ENCODE measurements at places on chromosomes 7 and 10.

DNA sequence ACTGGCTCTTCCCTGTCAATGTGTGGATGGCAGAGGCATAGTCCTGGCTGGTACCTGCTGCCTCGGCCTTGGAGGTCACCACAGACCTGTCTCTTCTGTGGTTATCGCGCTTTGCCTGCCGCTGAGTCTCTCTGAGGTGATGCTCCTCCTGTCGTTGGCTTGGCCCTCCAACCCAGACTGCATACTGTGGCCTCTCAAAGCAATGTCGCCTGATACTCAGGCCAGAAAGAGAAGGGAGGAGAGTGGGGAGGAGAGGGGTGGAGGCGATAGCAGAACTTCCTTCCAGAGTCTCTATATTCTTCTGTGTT lies 133.2 kb upstream of the KCNMA1 start:
- no peaks in the 10 kb centered on the region for H3K4me1 ChIP-seq
- no peaks in the 10 kb centered on the region for H3K27me3 ChIP-seq
- DNase-seq: no peak
- H3K4me3 ChIP-seq: no peak overlapping the region
- H3K27ac ChIP-seq: no peak overlapping the region

- no peak overlapping the region for H3K4me3 ChIP-seq
- no peaks in the 10 kb centered on the region for H3K36me3 ChIP-seq
- H3K4me1 ChIP-seq: peaks cover 12% of the 10 kb centered on the region
- H3K27ac ChIP-seq: no peak overlapping the region
- no peaks in the 10 kb centered on the region for H3K27me3 ChIP-seq
These were observed 286.2 kb downstream of the PLXNA4 start for GRCh38 chr7:132290021-132290420.

DNA sequence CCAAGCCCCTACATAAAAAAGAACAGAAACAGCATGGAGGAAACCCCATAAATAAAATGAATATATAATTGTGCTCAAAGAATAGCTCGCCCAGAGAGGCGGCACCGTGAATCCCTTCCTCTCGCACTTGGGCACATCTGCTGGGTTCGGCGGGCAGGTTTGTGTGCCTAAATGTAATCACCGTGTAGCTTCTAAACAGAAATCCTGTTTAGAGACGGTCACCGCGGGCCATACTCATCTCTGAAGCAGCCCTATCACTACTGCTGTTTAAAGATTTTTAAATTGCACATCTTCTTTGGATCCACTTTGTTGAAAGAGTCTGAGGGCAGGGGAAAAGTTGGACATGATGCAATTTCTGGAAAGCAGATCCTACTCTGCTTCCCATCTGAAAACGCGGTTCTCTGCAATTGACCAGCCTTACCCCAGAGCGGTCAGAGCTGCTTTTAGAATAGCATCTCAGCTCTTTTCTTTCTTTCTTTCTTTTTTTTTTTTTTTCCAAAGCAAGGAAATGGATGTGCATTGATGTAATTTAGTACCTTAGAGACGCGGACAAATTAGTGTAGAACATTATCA lies 6.4 kb downstream of the DRGX start:
- H3K27ac ChIP-seq: no peak overlapping the region
- H3K27me3 ChIP-seq: peaks cover 44% of the 10 kb centered on the region
- H3K4me3 ChIP-seq: no peak overlapping the region
- DNase-seq: no peak

DNA sequence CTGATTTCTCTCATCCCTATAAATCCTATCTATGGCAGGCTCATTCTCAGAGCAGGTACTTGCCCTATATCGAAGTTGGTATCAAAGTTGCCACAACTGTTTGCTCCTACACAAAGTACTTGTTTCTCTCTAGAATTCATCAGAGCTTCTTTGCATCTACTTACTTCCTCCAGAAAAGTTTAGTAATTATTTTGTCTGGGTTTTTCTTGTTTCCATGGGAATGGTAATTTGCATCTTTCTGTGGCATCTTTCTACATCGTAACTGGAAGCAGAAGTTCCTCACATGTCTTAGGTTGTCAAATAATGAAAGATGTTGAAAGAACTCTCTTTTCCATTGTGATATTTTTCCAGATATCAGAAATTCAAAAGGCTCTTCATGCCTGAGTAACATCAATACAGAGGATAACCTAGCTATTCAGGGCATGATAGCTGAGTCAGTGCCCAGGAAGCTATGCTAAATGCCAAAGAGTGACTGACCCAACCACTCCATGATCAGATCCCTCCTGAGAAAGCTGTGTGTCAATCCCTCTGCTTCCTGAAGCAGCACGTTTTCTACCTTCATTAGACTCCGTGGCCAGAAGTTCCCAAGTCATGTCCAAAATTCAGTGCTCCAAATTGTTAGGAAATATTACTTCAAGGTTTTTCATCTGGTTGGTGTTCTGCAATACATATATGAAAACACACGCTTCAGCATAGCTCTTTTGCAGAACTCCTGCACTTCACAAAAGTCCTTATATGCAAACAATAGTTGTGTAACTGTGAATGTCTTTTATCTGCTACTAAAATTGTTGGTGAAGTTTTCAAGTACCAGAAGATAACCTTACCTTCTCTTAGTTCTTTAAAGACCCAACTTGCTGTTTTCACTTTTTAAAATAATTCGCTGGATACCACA lies 216.5 kb downstream of the VTI1A start:
- H3K27ac ChIP-seq: no peak overlapping the region
- no peaks in the 10 kb centered on the region for H3K27me3 ChIP-seq

DNA sequence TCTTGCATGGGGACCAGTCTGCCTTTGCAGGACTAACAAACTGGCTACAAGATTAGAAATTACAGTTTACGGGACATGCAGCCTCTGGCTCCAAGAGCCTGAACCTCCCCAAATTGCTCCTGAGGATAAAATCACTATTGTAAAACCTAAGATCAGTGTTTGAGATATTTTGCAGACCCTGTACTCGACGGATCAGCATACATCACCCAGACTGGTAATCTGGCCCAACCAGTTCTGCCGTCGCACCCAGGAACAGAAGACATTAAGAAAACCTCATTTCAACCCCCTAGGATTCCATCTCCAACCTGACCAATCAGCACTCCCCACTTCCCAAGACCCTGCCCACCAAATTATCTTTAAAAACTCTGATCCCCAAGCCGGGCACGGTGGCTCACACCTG lies 27.1 kb upstream of the DNMBP start:
- H3K4me3 ChIP-seq: no peak overlapping the region
- H3K27me3 ChIP-seq: no peaks in the 10 kb centered on the region
- no peak overlapping the region for H3K27ac ChIP-seq
- H3K36me3 ChIP-seq: no peaks in the 10 kb centered on the region
- DNase-seq: no peak
- H3K4me1 ChIP-seq: no peaks in the 10 kb centered on the region

GRCh38 chr7:74030861-74031260 lies 2.9 kb downstream of the ELN start:
- peaks cover 3% of the 10 kb centered on the region for H3K27me3 ChIP-seq
- peaks cover 5% of the 10 kb centered on the region for H3K4me1 ChIP-seq
- DNase-seq: no peak

DNA sequence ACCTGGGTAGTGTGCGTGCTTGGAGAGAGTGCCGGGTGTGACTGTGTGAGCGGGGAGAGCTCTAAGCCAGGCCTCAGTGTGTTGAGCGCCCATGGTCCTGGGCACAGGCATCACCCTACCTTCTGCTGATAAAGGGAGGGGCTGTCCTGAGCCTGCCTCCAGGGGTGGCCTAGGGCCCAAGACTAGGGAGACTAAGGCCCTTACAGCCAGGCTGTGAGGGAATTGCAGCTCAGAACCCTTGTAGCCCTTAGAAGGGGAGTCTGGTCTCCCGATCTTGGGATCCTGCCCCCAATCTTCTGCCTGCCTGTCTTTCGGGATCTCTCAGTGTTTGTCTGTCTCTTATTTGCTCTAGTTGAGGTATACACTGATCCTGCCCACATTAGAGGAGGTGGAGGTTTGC lies 41.2 kb downstream of the PAX2 start:
- H3K36me3 ChIP-seq: no peaks in the 10 kb centered on the region
- no peak overlapping the region for H3K4me3 ChIP-seq
- H3K4me1 ChIP-seq: no peaks in the 10 kb centered on the region
- H3K27me3 ChIP-seq: peaks cover 41% of the 10 kb centered on the region

DNA sequence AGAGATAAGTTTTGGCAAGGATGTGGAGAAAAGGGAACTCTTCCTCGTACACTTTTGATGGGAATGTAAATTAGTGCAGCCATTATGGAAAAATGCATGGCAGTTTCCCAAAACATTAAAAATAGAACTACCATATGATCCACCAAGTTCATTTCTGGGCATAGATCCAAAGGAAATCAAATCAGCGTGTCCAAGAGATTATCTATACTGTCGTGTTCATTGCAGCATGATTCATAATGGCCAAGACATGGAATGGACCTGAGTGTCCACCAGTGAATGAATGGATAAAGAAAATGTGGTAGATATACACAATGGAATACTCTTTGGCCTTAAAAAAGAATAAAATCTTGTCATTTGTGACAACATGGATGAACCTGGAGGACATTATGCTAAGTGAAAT lies 70.3 kb upstream of the RSU1 start:
- H3K4me3 ChIP-seq: no peak overlapping the region
- peak; percentile 79 for DNase-seq
- H3K27me3 ChIP-seq: no peaks in the 10 kb centered on the region
- peaks cover 9% of the 10 kb centered on the region for H3K4me1 ChIP-seq
- no peaks in the 10 kb centered on the region for H3K36me3 ChIP-seq

- H3K4me3 ChIP-seq: no peak overlapping the region
- H3K36me3 ChIP-seq: peaks cover 7% of the 10 kb centered on the region
- H3K27ac ChIP-seq: no peak overlapping the region
These were observed 7.9 kb downstream of the BRI3 start for GRCh38 chr7:98289333-98289875.

- H3K27me3 ChIP-seq: no peaks in the 10 kb centered on the region
- H3K27ac ChIP-seq: no peak overlapping the region
- DNase-seq: no peak
- no peaks in the 10 kb centered on the region for H3K4me1 ChIP-seq
These were observed 18.2 kb downstream of the PAXIP1 start for GRCh38 chr7:154984601-154985188.

GRCh38 chr7:47226696-47227095 lies 355.2 kb downstream of the TNS3 start:
- H3K36me3 ChIP-seq: no peaks in the 10 kb centered on the region
- H3K27me3 ChIP-seq: no peaks in the 10 kb centered on the region
- DNase-seq: no peak

- peak; percentile 93 for DNase-seq
- peak overlapping the region; percentile 82 for H3K27ac ChIP-seq
- H3K4me3 ChIP-seq: peak overlapping the region; percentile 30
- no peaks in the 10 kb centered on the region for H3K36me3 ChIP-seq
- H3K4me1 ChIP-seq: peaks cover 15% of the 10 kb centered on the region
- no peaks in the 10 kb centered on the region for H3K27me3 ChIP-seq
These were observed 147.7 kb upstream of the AKR1E2 start for GRCh38 chr10:4678023-4678950.

- H3K36me3 ChIP-seq: no peaks in the 10 kb centered on the region
- peak; percentile 67 for DNase-seq
- H3K4me3 ChIP-seq: no peak overlapping the region
- H3K4me1 ChIP-seq: peaks cover 16% of the 10 kb centered on the region
- peaks cover 2% of the 10 kb centered on the region for H3K27me3 ChIP-seq
- H3K27ac ChIP-seq: no peak overlapping the region
These were observed 3.2 kb upstream of the NCOA4 start for GRCh38 chr10:46033602-46034011.

DNA sequence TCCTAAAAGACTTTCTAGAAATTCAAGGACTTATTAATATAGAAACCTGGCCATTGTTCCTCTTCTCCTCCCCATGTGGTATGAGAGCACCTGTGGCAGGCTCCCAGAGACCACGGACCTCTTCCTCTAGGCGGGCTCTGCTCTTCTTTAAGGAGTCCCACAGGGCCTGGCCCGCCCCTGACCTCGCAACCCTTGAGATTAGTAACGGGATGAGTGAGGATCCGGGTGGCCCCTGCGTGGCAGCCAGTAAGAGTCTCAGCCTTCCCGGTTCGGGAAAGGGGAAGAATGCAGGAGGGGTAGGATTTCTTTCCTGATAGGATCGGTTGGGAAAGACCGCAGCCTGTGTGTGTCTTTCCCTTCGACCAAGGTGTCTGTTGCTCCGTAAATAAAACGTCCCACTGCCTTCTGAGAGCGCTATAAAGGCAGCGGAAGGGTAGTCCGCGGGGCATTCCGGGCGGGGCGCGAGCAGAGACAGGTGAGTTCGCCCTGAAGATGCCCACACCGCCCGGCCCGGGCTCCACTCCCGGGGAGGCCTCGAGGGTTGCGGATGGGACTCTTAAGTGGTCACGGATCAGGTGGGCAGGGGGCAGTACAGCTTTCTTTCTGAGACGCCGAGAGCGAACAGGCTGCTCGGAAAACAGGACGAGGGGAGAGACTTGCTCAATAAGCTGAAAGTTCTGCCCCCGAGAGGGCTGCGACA lies at the start of gene SLC26A4:
Gene SLC26A4 (plus strand): TSS at position 448 of the 700 bp plus-strand sequence. CDS start 814 bp downstream, outside the sequence.
- H3K4me1 ChIP-seq: peaks cover 18% of the 10 kb centered on the region
- peaks cover 23% of the 10 kb centered on the region for H3K27me3 ChIP-seq

GRCh38 chr7:886626-887487 lies 10.5 kb downstream of the GET4 start:
- no peak overlapping the region for H3K4me3 ChIP-seq
- no peaks in the 10 kb centered on the region for H3K4me1 ChIP-seq
- no peaks in the 10 kb centered on the region for H3K27me3 ChIP-seq
- no peak overlapping the region for H3K27ac ChIP-seq

GRCh38 chr10:11602919-11603523 lies 8.4 kb downstream of the USP6NL start:
- no peaks in the 10 kb centered on the region for H3K36me3 ChIP-seq
- no peak overlapping the region for H3K27ac ChIP-seq
- H3K4me3 ChIP-seq: no peak overlapping the region
- peak; percentile 46 for DNase-seq

GRCh38 chr10:97748116-97748515 lies 11.2 kb downstream of the ZFYVE27 start:
- H3K27me3 ChIP-seq: no peaks in the 10 kb centered on the region
- no peak for DNase-seq
- H3K36me3 ChIP-seq: peaks cover 33% of the 10 kb centered on the region
- no peak overlapping the region for H3K4me3 ChIP-seq
- no peaks in the 10 kb centered on the region for H3K4me1 ChIP-seq

DNA sequence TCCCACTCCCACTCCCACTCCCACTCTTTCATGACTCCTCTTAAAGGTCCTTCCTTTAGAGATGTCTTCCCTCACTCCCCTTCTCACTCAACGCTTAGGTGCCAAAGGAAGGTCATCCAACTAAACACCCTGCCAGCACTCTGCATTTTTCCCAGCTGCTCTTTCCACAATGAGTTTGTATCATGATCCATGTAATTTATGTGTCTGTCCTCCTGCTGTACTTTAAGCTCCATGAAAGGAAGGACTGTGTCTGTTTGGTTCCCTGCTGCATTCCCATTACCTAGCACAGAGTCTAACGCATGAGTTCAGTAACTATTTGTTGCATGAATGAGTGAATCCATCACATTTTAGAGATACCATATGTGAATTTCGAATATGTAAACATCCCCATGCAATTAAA lies 252.7 kb downstream of the KIF20B start:
- no peaks in the 10 kb centered on the region for H3K36me3 ChIP-seq
- H3K27me3 ChIP-seq: no peaks in the 10 kb centered on the region
- no peak overlapping the region for H3K27ac ChIP-seq
- H3K4me1 ChIP-seq: no peaks in the 10 kb centered on the region
- DNase-seq: peak; percentile 33
- H3K4me3 ChIP-seq: no peak overlapping the region

All from astrocyte (in vitro differentiated cells and primary cell).